Glomerular endothelial cell (primary cell): ENCODE measurements at places on chromosomes 11 and 22. TPM values are rescaled to one million over a fixed set of nuclear protein-coding genes. Genes with fewer than 3 reads are reported as not detected.

GRCh38 chr11:34654483-34655334 is 33.8 kb downstream of the EHF start:
- DNase-seq: no peak

DNA sequence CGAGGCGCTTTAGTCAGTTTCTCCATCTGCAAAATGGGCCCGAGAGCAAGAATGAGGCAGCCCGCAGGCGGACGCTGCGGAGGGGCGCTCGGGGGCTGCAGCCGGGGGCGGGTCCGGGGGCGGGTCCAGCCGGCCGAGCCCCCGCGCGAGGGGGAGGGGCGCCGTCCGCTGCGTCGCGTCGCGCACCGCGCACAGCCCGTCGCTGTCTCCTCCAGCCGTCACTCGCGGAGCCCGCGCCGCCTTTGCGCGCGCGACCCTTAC is 282 bp downstream of the PC start:
- DNase-seq: no peak

DNA sequence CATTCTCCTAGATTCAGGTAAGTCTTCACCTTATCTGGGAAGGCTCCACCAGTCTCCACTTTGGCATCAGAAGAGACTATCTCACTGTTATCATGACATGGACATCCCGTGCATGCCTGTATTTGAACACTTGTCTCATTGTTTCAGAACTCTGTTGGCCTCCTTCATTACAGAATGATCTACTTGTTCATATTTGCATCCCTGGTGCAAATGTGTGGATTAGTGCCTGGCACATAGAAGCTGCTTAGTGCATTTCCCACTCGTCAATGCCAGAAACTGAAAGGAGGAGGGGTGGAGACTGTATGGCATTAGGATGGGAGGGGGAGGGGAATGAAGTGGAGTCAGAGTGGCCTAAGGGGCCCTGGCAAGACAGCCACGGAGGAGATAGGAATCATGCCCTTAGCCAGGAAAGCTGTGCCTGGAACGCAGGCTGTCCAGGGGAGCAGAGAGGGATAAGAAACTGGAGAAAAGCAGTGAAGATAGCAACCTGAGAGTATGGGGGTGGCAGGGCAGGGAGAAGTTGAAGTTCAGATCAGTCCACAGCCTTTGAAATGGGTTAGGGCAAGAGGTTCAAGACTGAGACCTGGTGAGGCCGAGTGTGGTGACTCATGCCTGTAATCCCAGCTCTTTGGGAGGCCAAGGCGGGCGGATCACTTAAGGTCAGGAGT is 53.8 kb upstream of the CAPRIN1 start:
- DNase-seq: no peak

GRCh38 chr11:14812757-14813156 is 79.3 kb downstream of the CYP2R1 start:
- DNase-seq: no peak

DNA sequence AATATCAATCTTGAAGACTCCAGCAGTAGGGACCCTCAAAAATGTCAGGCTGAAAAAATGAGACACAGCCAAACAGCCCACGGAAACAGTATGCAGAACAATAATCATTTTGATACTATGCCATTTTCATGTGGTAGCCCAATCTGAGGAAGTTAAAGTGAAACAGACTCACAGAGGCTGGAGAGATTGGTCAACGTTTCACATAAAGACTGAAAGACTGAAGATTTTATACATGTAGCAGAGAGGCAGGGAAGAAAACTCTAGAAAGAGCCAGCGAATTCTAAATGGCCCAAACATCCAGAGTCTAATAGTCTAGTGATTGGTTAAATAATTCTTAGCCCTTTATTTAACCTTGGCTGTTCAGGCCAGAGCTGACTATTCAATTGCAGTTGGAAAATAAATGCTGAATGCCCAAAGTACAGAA is 49.4 kb downstream of the MAML2 start:
- no peak for DNase-seq

DNA sequence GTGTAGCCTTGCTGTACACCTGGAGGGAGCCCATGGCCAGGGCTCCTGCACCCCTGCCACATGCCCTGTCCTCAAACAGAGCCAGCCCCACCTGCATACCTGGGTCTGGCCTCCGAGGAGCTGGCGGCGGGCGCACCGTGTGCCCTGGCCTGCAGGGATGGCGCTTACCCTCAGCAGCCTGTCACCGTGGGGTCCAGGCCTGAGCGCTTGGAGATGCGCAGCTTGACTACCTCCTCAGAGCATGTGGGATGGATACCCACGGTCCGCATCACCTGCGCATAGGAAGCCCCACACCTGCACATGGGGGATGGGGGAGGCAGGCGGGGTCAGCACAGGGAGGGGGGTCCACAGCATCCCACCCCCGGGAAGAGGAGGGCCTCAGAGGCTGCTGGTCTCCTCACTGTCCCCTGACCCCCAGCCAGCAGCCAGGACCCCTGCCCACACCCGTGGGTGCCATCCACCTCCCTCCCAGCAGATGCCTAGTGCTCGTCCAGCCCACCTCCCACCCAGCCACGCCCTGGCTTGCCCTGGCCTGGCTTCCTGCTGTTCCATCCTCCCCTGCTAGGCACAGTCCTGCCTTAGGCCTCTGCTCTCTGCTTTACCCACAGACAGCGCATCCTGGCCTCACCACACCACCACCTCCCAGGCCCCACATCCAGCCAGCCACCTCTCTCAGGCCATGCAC is 22.4 kb upstream of the GNB1L start:
- DNase-seq: no peak

GRCh38 chr22:50304528-50305392 is 2.7 kb downstream of the PLXNB2 start:
- no peak for DNase-seq

- no peak for DNase-seq
These were observed 51.8 kb downstream of the APIP start for GRCh38 chr11:34864424-34864823.

DNA sequence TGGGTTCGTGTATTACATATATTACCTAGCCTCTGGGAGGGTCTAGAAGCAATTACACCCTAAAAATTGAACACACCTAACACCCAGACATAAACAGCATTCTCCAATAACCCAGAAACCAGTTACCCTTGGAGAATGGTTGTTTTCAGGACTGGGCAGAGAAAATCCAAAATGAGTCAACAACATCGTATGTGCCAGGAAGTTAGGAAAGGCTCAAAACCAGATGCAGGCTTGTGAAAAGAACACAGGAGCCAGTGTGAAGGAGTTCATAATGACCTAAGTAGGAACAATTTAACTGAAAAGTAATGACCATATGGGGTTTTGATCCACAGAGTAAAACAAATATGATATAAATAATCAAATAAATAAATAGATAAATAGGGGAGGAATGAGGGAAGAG is 5.1 kb upstream of the CLPB start:
- DNase-seq: no peak

- no peak for DNase-seq
These were observed 16.2 kb downstream of the SWAP70 start for GRCh38 chr11:9680028-9680427.

- no peak for DNase-seq
These were observed 9.1 kb upstream of the P4HA3 start for GRCh38 chr11:74320538-74320937.

DNA sequence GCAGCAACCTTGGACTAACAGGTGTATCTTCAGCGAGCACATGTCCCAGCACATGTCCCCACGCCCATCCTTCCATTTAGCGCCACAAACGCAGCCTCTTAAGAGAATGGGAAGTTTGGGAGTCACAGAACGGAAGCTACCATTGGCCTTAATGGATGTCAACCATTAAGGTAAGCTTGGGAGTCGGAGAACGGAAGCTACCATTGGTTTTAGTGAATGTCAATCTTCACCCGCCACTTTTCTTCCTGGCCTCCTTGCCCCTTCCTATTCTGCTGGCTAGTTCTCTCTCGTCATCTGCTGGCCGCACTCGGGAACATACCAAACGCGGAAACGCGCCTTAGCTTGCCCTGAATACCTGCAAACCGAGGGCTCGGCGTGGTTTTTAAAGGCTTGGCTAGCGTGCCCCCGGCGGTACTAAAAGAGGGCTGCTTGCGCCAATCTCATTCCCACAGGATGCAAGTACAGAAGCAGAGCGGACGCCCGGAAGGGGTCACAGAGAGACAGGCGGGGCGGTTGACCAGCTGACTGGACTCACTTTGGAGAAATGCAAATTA is 24.3 kb downstream of the GLYATL1 start:
- no peak for DNase-seq

DNA sequence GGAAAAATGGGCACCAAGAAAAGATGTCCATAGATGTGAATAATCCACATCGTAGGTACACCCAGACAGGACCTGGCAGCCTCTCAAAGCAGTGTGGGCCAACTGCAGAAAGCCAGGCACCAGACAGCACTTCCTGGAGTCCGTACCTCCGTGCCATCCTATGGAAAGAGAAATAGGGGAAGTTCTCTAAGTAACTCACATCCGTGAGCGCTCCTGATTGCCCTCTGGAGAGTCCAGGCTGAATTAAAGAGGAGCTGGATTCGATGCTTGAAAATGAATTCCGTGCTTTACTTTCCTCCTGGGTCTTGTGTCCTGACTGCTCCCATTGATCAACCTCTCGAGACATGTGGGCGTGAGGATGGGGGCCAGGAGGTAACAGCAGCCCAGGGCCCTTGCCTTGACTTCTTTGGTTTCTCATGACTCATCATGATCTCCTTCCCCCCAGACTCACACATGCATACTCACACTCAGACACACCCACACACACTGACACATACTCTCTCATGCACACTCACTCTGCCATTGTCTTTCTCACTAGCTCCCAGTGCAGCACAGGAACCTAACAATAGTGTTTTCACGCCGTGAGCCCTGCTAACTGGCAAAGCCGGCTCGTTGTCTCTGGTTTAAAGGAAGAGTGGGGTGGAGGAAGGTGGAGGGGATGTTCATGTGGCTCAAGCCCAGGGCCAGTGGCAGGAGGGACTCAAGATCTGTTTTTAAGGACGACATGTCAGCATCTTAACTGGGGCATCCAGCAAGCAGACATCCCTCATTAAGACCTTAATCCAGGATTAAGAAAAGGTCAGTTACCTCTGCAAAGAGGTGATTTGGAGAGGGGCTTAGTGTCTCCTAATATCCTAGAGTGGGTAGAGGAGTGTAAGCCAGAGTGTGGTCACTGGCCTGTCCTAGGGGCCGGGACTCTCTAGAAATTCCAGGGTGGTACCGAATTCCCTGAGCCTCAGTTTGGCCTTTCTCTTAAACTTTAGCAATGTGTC is 104.2 kb downstream of the SCN3B start:
- no peak for DNase-seq

DNA sequence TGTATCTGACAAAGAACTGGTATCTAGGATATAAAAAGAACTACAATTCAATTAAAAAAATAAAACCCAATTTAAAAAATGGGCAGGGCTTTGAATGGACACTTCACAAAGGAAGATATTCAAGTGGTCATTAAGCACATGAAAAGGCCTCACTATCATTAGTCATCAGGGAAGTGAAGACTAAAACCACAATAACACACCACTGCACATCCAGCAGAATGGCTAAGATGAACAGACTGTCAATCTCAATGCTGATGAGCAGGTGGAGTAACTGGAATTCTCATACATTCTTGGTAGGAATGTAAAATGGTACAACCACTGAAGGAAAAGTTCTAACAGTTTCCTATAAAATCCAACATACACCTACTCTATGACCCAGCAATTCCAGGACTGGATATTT is 8.9 kb downstream of the HPS4 start:
- no peak for DNase-seq

DNA sequence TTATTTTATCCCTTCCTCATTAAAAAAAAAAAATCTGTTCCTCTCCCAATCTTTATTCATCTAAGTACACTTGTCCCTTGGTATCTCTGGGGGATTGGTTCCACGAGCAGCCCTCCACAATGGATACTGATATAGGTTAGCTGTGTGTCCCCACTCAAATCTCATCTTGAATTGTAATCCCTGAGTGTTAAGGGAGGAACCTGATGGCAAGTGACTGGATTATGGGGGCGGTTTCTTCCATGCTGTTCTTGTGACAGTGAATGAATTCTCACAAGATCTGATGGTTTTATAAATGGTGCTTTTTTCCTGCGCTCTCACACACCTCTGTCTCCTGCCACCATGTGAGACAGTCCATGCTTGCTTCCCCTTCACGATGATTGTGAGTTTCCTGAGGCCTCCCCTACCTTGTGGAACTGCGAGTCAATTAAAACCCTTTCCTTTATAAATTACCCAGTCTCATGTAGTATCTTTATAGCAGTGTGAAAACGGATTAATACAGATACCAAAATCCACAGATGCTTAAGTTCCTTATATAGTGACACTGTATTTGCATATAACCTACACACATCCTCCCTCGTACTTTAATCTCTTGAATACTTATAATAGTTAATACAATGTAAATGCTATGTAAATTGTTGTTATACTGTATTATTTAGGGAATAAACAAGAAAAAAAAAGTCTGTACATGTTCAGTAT is 62.0 kb downstream of the PACS1 start:
- DNase-seq: no peak

DNA sequence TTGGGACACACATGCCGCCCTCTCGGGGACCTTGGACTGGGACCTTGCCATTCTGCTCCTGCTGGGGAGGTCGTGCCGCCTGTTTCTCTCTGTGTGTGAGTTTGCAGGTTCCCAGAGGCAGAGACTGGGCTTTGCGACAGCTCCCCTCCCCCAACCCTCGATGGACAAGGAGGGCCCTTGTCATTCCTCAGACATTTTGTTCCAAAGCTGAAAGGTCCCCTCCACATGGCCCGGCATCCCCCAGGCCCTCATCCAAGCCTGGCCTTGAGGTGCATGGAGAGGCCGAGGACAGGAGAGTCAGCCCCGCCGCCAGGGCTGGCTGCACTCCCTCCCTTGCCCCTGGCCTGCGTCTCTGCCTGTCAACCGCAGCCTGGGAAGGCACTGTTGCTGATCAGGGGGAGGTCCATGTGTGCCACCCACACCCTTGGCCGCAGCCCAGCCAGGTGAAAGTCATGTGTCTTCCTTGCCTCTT is 25.6 kb downstream of the FADS2 start:
- DNase-seq: no peak

DNA sequence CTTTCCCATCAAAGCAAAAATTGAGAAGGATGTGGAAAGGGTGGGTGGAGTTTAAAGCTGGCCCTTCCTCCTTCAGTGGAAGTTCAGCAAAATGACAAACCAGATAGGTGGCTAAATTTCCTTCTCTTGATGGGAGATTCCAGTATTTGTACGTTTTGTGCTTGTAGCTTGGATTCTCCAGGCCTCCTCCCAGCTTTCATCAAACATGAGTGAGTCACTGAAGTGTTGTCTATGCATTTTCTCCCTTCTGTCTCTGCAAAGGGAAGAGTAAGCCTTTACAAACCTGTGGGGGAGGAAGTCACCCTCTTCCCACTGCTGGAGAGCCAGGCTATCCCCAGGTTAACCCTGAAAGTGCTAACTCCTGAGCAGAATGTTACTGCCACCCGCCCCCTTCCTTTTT is 6.4 kb downstream of the MARK2 start:
- no peak for DNase-seq

Gene CLCF1
- total RNA-seq: 6.2 and 6.9 TPM in 2 replicates

Gene SERPIND1
- total RNA-seq: 1.4 and 1.8 TPM in 2 replicates
